Stimulated activated CD4-positive, alpha-beta T cell treated with anti-CD3 and anti-CD28 coated beads, Interleukin-1b, Interleukin-23, amount 100 ng/mL, for 4 hours (primary cell): ENCODE measurements at places on chromosomes 12 and 14.

- no peak for DNase-seq
Measured at GRCh38 chr14:29654901-29655550, 272.6 kb downstream of the PRKD1 start.

- DNase-seq: no peak
Measured at GRCh38 chr14:104794631-104794992, 936 bp downstream of the AKT1 start.

GRCh38 chr14:101535232-101535631 lies 26.1 kb upstream of the DIO3 start:
- no peak for DNase-seq

GRCh38 chr12:130973109-130973508 lies 19.4 kb downstream of the ADGRD1 start:
- no peak for DNase-seq

- no peak for DNase-seq
Measured at GRCh38 chr14:67199016-67199415, 9.8 kb downstream of the GARIN2 start.

DNA sequence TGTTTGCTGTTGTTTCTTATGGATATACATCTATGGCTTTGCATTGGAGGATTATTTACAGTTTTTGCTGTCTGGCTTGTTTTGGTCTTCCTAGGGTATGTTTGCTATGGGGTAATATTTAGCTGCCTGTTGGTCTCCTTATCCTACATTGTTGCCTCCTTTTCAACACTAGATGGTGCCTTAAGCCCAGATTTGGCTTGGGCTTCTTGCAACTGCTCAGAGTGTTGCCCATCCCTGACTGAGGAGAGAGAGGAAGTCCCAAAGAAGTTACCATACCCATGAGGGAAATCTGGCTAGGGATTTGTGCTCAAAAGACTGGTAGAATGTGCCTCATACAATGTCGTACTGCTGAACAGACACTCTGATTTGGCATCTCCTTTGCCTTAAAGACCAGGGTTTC lies 94.6 kb upstream of the MUCL1 start:
- no peak for DNase-seq

DNA sequence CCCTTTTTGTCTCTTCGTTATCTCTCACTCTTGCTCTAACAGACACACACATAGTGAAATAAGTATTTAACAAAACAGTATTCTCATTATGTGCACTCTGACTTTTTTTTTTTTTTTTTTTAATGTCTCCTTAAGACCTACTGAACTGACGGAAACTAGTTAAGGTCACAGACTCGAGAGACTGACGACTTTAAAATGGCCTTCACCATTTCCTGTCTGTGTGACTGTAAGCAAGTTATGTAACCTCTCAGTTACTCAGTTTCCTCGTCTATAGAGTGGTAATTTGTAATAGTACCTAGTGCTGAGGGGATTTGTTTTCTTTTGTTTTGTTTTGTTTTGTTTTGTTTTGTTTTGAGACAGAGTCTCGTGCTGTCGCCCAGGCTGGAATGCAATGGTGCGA lies 284.8 kb downstream of the FBXL14 start:
- no peak for DNase-seq

- no peak for DNase-seq
Measured at GRCh38 chr14:30054201-30054600, 126.6 kb upstream of the PRKD1 start.

- no peak for DNase-seq
Measured at GRCh38 chr14:29264865-29265264, 498.3 kb downstream of the FOXG1 start.

DNA sequence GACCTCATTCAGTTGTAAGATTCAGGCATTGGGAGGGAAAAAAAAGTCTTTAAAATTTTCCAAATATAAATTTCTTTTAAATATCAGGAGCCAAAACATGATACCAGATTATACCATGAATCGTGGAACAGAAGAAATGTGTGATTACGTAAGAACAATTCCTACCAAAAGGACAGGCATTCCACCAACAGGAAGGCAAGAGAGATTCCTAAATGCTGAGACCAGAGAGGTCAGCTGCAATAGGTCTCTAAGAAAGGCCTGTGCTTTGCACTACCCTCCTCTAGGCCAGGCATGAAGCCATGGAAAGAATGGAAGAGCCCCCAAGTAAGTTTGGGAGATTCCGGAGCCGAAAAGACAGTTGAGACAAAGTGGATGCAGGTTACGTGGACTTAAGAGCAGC lies 83.7 kb downstream of the PTGER2 start:
- no peak for DNase-seq

GRCh38 chr12:27305673-27306456 lies 26.8 kb upstream of the BMAL2 start:
- DNase-seq: no peak

DNA sequence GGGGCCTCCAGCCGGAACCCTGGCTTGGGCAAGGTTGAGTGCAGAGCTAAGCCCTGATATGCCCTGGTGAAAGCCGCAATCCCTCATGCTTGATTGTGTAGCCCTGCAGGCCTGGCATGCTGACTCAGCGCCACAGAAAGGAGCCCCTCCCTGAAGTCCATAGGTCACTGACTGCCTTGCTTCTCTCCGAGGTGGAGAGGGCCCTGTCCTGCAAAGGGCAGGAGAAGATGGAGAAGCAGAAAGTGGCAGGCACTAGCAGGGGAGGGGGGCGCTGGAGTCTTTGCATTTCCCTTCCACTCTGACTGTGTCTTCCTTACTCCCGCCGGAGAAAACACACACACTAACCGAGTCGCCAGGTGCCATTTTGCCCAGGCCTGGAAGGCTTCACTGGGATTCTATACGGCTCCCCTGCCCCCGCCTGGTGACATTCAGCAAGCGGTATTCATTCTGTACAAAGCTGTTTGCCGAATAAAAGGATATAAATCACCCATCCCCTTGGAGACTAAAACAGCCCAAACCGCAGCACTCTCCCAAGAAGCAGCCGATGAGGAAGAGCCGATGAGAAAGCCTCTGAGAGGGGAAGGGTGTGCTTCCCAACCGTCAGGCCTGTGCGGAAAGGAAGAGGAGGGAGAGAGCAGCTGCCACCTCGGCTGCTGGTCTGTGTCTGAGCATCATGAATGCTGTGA lies 69.8 kb downstream of the SLC6A12 start:
- DNase-seq: no peak

DNA sequence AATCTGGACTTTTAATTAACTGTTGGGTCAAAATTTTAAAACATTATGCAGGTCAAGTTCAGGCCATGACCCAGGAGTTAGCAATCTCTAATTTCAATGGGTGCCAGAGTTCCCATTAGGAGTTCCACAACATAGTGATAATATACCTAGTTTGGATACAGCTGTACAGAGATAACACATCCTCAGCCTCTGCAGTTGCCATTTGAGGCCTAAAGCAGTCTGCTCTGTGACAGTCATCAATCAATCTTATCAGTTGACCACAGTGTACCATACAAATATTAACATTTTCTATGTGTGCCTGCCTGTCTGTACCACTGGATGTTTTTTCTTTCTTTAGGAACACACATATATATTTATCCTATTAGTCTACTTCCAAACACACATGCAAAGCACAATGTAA lies 54.0 kb upstream of the BBS10 start:
- DNase-seq: no peak

GRCh38 chr12:2064071-2064507 lies 11.3 kb downstream of the CACNA1C start:
- DNase-seq: no peak

DNA sequence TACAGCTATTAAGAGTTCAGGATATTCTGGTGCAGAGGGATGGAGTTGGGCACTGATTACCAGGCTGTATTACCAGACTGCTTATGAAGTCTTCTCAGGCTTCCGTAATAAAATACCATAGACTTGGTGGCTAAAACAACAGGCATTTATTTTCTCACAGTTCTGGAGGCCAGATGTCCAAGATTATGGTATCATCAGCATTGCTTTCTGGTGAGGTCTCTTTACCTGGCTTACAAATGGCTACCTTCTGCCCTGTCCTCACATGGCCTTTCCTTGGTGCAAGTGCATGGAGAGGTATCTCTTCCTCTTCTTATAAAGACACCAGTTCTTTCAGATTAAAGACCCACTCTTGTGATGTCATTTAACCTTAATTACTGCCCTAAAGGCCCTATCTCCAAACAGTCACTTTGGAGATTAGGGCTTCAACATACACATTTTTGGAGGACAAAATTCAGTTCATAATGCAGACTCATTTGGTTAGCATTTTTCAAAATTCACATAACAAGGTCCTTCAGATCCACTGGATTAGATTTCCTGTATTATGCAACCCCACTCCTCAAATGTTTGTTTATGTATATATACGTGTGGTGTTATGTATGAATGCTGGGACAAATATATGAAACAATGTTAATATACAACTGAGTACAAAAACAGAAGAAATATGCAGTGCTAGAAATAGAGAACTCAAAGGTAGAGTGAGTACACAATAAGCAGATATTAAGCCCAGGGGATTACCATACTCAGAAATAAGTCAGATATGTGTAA lies 9.3 kb upstream of the ATP2B1 start:
- no peak for DNase-seq

DNA sequence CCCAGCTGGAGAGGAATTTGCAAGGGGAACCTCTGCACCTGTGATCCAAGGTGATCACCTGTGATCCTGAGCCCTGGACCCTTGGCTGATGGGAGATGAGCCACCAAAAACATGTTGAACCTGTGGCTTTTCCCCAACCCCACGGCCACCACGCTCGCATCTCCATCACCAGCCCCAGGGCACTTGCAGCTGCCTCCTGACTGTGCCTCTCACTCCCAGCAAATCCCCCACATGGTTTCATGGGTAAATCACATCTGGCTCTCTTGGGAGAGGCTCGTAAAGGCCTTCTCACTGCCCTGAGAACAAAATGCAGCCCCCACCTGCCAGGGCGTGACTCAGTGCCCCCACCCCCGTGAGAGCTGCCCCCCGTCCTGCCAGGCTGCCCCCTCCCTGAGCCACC lies 76.0 kb downstream of the RFLNA start:
- no peak for DNase-seq

DNA sequence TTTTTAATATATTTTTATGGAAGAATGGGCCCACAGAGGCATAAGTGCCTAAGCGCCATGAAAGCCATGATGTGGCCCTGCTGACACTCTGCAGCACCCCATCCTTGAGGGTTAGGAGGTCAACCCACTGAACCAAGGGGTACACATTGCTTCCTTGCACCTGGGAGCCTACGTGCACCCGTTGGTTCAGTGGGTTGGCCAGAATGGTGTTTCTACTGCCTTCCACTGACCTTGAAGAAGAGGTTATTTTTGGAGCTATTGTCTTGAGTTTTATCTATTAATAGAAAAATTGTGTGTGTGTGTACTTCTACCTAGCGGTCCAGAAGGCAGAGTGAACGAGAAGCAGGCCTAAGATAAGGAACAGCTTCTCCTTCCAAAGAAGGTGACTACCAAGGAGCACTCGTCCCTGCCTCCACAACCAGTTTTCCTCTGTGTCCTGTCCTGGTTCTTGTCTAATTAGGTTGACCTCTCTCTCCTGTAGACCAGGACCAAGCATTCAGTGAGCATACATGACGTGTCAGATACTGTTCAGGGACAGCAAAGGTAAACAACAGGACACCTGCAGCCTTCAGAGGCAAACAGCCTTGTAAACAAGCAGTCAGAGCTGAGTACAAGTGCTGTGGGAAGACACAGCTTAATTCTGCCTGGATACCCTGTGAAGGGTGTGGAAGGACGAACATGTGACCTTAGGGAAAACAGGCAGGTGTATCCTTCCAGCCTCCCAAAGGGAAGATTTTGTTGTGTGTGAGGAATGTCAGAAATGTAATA lies 30.4 kb upstream of the PLEK2 start:
- DNase-seq: no peak

DNA sequence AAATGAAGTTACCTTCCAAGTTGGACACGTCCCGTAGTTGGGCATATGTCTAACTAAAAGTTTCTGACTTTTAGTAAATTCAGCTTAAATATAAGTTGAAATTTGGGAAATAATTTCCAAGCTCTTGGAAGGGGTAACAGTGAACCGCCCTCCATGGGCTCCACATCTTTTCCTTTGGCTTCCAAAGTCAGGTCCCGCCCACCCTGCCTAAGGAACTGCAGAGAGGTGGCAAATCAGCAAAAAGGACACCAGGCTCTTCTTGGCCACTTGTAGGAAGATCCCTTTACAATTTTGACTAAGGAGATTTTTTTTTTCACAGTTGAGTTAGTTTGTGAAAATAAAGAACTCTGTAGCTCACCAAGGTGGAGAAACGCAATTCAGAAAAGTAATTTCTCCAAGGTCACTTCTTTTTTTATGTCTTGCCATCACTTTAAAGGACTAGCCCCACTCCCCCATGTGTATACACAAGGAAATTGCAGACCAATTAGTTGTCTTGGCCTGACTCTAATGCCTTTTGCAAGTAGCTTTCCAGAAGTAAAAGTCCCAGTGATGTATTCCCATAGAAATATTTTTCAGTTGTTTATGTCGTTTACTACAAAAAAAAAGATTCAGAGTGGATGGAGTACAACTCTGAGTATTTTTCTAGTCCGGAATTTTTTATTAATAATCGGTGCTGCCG lies 181.2 kb downstream of the PELI2 start:
- no peak for DNase-seq

DNA sequence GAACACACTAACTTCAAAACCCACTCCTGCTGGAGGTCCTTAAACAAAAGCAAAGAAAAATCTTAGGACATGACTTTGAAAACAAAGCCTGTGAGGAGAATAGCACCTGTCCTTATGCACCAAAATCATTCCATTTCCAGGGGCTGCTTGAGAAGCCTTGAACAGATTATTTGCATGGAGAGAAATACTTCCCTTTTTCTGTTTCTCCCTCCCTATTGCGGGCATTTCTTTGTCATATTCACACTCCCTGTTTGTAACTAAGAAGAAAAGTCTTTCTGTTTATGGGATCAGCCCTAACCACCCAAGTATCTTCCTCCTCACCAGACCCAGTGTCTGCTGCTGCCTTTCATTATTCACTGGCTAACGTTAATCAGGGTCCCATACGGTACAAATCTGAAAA lies 218.8 kb downstream of the DPF3 start:
- DNase-seq: no peak

- DNase-seq: no peak
Measured at GRCh38 chr12:49893753-49894750, 9.6 kb downstream of the FAIM2 start.

GRCh38 chr12:56941299-56942017 lies 7.2 kb upstream of the SDR9C7 start:
- no peak for DNase-seq

- DNase-seq: no peak
Measured at GRCh38 chr14:58701604-58702003, 63.8 kb downstream of the DACT1 start.

GRCh38 chr14:105845725-105846309 lies 319.4 kb downstream of the TMEM121 start:
- DNase-seq: no peak

DNA sequence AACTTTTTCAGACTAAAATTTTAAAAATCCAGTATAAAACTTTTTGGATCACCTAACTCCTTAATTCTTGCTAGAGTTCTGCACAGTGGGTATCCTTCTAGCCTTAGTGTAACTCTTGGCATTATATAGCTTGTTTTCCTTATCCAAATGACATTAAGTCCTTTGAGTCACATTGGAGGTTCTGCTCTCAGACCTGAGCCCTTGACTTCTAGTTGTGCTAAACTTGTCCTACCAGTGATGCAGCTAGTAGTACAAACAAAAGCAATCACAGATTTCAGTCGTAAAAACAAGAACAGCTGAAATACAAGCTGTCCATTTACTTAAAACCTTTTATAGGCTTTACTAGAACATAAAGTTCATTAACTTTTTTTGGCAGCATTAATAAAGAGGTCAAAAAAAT lies 10.5 kb downstream of the ZBTB1 start:
- no peak for DNase-seq
